ENCODE measurements at places on chromosomes 1 and 21. TPM values are rescaled to one million over a fixed set of nuclear protein-coding genes. Genes with fewer than 3 reads are reported as not detected.

Gene PDXK
- total RNA-seq, result 26.0 TPM

Gene KLF18
- total RNA-seq, result not detected

Gene CHD5
- under 0.01 TPM for total RNA-seq

Gene GJA8
- not detected for total RNA-seq

All from mononuclear cell (primary cell).